Stimulated activated CD4-positive, alpha-beta T cell treated with anti-CD3 and anti-CD28 coated beads, Interleukin-12 subunit alpha, Interleukin-12 subunit beta, amount 100 ng/mL, for 4 hours (primary cell): ENCODE measurements at places on chromosomes 2 and 18.

- DNase-seq, result no peak
Measured at GRCh38 chr2:159153463-159153862, 133.0 kb downstream of the WDSUB1 start.

- peak; percentile 70 for DNase-seq
Measured at GRCh38 chr2:240579771-240580614, 6.5 kb upstream of the CAPN10 start.

- DNase-seq, result no peak
Measured at GRCh38 chr2:238501311-238501710, 74.6 kb downstream of the ASB1 start.

GRCh38 chr18:52750995-52751394 lies 411.0 kb downstream of the DCC start:
- DNase-seq, result no peak

GRCh38 chr2:135327146-135327545 lies 203.9 kb downstream of the ZRANB3 start:
- DNase-seq, result no peak

- DNase-seq, result no peak
Measured at GRCh38 chr2:226189061-226189460, 610.6 kb downstream of the IRS1 start.

GRCh38 chr18:9926223-9926894 lies 12.5 kb downstream of the VAPA start:
- DNase-seq, result no peak

DNA sequence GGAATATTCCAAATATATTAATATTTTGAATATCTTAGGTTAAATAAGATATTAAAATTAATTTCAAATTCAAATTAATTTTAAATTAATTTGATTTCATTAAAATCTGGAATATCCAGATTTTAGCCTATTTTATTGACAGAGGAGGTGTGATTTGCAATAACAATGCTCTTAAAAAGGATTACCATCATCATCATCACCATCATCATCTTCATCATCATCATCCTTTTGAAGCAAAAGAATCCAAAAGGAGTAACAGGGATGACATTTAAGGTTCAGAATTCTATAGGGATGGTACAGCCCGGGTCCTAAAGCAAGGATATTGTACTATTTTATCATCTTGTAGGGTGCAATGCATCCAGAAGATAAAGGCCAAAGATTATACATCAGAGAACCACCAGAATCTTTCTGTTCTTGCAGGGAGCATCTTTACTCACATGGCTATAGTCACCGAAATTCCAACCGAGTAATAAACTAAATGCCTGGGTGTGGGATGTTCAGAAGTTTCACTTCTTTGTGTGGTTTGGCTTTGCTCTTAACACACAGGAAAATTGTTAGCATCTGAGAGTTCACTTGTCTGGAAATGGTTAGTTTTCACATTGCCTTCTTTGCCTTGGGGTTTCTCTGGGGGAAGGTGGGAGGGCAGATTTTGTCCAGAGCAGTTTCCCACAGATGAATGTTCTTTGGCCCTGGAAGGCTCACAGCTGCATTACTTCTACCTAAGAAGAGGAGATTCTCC lies 99.1 kb upstream of the ITGA6 start:
- no peak for DNase-seq

DNA sequence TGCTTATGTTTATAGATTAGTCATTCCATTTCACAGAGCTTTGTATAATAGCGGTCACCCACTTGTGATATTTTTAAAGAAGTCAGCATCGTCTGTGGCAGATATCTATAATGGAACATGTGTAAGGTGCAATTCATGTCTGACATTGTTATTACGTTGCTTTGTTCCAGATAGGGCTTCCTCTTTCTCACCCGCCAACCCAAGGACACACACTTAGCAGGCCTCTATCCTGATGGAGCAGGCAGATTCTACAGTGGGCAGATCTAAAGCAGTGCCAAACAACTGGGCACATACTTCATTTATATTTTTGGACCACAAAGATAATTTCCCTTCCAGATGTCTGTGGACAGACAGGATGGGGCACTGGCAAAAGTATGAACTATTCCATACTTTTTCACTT lies 573.1 kb downstream of the TDRD15 start:
- DNase-seq, result no peak

- no peak for DNase-seq
Measured at GRCh38 chr2:207805566-207806226, 36.0 kb upstream of the FZD5 start.

DNA sequence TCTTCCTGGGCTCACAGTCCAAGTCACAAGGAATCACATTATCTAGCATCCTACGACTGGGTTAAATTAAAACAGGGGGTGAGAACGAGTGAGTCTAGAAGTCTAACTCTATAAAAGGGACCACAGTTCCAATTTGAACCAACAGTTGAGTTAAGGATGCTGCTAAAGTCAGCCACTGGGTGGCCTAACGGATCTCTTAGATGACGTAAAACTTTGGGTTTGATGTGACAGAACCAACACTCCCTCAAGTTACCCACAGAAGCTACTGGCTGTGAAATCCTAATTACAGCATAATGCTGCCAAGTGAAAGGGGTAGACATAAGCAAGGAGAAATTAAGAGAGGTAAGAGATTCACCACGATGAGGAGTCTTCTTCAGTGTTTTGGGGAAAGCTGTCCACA lies 32.7 kb upstream of the RUFY4 start:
- no peak for DNase-seq

GRCh38 chr2:109531896-109532727 lies 81.7 kb downstream of the SEPTIN10 start:
- no peak for DNase-seq
